8988T (cell line): ENCODE measurements at places on chromosomes 7 and 10.

- no peak for DNase-seq
Measured at GRCh38 chr10:114244126-114244525, 5.1 kb downstream of the VWA2 start.

DNA sequence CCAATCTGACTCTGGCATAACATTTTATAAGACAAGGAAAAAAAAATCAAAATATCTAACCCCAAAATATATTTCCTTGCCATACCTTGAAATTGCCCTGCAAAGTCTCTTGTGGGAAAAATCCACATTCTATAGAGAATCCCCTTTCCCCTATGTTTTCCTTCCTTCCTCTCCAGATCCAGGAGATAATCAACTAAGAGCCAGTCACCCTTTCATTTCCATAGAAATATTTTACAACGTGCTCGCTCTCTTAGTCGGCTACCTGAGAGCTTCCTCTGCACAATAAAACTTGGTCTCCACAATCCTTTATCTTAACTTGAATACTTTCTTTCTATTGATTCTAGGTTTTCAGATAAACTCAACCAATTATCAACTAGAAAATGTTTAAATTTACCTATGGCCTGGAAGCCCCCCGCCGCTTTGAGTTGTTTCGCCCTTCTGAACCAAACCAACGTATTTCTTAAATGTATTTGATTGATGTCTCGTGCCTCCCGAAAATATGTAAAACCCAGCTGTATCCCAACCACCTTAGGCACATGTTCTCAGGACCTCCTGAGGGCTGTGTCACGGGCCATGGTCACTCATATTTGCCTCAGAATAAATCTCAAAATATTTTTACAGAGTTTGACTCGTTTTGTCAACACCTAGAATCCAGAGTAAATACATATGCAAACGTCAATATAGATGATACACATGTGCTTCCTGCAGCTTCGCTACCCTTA, 869 bp downstream of the PSAP start:
- DNase-seq = no peak

- no peak for DNase-seq
Measured at GRCh38 chr10:89086801-89087521, 96.4 kb downstream of the FAS start.

GRCh38 chr7:41755096-41755495, 52.2 kb upstream of the INHBA start:
- no peak for DNase-seq

DNA sequence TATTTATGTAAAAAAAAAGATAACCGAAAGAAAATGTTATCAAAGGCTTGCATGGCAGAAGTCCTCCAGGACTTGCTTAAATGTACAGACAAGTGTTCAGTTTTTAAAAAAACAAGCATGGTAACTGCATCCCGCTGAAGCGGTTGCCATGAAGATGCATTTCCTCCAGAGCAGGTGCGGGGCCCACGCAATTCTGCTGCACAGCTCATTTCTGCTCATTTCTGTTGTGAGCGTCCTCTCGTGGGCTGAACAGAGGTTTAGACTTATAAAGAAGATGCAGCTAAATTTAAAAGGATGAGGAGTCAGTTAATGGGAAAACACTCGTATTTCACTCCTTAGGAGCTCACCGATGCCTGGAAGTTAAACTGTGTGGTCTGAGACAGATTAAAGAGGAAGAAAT, 247.6 kb downstream of the DNAJB6 start:
- no peak for DNase-seq

- no peak for DNase-seq
Measured at GRCh38 chr10:43402880-43403452, 6.0 kb downstream of the HNRNPF start.

GRCh38 chr10:22002591-22003176, 846 bp downstream of the DNAJC1 start:
- peak; percentile 10 for DNase-seq

- DNase-seq = no peak
Measured at GRCh38 chr10:124574456-124575070, 112.9 kb downstream of the LHPP start.

DNA sequence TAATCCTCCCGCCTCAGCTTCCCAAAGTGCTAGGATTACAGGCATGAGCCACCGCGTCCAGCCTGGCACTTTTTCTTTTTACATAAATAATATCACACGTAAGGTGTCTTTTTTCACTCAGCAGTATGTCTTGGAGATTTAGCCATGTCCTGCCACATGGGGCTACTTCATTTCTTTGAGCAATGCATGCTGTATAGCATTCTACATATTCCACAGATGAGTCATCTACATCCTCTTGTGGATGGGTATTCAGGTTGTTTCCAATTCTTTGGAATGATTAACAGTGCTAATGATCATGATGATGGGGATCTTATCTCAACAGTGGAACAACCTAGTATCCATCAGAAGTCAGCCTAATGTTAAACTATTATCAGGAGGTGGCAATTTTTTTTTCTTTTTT, 50.8 kb downstream of the ZNF503 start:
- DNase-seq = peak; percentile 34

DNA sequence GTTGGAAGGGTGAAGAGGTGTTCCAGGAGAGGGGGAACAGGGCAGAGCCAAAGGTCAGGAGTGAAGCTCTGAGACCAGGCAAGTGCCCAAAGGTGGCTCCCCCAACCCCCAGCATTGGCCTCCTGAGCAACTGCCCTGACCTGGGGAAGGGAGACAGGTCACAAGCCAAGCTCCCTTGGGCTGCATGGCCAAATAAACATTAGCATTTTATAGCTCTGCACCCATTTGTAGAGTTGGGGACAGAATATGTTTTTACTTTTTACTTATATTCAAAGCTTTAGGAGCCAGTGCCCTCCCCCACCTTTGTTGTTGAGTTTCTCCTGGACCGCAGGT, 4.0 kb downstream of the UNC5B start:
- DNase-seq = no peak

- no peak for DNase-seq
Measured at GRCh38 chr10:128081720-128082119, 44.5 kb downstream of the MKI67 start.

GRCh38 chr10:59623133-59624121, 86.2 kb downstream of the SLC16A9 start:
- no peak for DNase-seq

DNA sequence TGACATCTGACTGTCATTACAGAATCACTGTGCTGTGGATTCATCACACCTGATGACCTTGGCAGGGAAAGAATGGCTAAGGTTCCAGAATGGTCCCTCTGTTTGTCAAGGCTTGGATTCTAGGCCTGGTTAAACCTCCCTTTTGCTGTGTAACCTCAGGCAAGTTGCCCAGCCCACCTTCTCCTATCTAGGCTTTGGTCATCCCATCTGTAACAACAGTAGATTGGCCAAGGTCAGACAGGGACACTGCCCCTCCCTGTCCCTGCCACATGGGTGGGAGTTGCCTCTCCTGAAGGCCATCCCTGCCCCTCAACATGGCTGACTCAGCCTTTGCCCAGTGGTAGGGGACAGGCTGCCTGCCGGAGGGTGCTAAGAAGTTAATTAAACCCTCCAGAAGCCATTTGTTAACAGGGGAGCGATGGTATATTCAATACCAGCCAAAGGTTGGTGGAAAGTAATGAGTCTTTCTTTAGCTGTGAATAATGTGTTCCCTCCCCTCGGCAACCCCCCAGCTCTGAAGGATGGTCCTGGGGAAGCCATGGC, 149.8 kb upstream of the PCBD1 start:
- DNase-seq = no peak

DNA sequence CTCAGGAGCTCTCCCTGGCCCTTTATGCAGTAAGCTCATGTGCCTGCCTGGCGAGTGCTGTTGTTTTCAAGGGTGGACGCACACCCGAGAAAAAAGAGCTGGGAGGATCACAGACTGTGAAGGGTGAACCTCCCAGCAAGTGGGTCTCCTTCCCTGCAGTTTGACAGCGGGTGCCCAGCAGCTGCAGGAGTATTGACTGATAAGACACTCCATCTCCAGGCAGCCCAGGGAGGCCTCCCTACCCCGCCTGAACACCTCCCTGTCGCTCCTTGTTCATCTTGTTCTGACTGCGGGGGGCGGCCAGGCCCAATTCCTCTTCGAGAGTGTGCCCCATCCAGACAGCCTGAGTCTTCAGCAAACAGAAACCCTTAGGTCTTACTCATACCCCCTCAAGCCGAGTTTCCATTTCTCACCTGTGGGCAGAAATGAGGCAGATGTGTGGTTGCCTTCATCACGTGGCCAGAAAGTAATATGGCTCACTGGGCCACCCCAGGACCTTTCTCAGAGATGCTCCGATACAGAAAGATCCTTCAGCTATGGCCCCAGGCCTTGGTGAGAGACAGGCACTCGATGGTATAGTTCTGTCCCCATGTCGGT, 17.2 kb downstream of the MDH2 start:
- DNase-seq = no peak

- DNase-seq = peak; percentile 8
Measured at GRCh38 chr10:47022311-47023131, 111.3 kb downstream of the PTPN20 start.

DNA sequence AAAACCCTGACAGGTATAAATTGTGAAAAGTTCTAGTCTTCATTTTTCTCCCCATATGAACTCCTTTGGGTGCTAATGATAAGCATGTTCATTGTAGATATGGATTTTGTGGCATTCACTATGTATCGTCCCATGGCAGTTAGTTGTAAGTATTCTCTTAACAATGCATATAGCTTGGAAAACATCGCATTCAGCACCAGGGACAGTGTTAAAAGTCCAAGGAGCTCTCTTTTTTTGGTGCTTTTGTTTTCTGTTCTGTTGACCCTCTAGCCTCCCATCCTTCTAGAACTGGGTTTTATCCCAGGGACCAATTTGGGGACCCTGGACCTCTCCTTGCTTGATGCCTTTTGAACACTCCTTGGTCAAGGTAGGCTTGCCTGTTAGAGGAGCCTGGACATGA, 37.7 kb downstream of the INSYN2A start:
- no peak for DNase-seq

GRCh38 chr7:122038134-122038533, 105.9 kb downstream of the AASS start:
- DNase-seq = no peak

GRCh38 chr10:121024905-121025584, 173.9 kb downstream of the WDR11 start:
- DNase-seq = no peak

DNA sequence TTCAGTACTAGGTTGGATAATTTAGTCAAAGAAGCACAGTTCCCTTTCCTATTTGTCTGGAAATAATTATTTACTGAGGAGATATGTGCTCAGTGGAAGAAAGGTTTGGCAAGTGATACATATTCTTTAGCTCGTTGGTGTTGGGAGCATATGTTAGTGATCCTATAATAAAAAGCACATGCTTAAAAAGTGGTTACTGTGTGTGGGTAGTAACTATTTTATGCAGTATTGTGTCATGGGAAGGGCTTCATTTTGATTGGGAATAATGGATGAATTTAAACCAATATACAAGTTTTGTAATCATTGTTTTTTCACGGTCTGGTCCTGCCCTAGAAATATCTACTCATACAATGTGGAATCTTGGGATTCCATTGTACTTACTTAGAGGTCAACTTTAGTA, 188.7 kb upstream of the PPP1R3A start:
- DNase-seq = no peak
